ENCODE measurements at places on chromosomes 12 and 14. TPM values are rescaled to one million over a fixed set of nuclear protein-coding genes. Genes with fewer than 3 reads are reported as not detected.

LRRC10 gene
- total RNA-seq = not detected

DNA sequence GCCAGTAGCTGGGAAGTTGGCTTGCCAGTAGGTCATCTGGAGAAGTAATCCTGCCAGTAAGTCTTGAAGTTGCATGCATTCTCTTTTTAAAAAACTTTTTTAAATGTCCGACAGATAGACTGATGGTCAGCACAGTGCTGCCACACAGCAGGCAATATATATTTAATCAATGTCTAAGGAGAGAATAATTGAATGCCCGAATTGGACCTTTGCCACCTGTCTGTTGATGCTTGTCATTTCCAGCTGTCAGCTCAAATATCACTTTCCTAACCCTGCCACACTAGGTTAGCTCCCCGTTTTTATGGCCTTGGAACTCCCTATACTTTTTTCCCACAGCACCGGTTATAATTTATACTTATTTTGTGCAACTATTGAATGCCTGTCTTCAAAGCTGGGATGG lies 2.1 kb upstream of the SLC15A4 start:
- no peak for DNase-seq

AQP6 gene
- total RNA-seq = not detected

CCDC196 gene
- total RNA-seq = not detected

All from stomach (tissue), 19 donors.